ENCODE measurements at places on chromosomes 16 and 17. TPM values are rescaled to one million over a fixed set of nuclear protein-coding genes. Genes with fewer than 3 reads are reported as not detected.

- peak overlapping the region; percentile 54 for H3K27ac ChIP-seq
- no peak for DNase-seq
- peaks cover 98% of the 10 kb centered on the region for H3K36me3 ChIP-seq
- H3K4me3 ChIP-seq: no peak overlapping the region
These were observed 92.7 kb downstream of the ABCC1 start for GRCh38 chr16:16042076-16042475.

GRCh38 chr16:53743149-53743566 lies 39.2 kb downstream of the FTO start:
- H3K36me3 ChIP-seq: no peaks in the 10 kb centered on the region
- no peak for DNase-seq
- H3K4me3 ChIP-seq: no peak overlapping the region
- H3K27me3 ChIP-seq: no peaks in the 10 kb centered on the region

DNA sequence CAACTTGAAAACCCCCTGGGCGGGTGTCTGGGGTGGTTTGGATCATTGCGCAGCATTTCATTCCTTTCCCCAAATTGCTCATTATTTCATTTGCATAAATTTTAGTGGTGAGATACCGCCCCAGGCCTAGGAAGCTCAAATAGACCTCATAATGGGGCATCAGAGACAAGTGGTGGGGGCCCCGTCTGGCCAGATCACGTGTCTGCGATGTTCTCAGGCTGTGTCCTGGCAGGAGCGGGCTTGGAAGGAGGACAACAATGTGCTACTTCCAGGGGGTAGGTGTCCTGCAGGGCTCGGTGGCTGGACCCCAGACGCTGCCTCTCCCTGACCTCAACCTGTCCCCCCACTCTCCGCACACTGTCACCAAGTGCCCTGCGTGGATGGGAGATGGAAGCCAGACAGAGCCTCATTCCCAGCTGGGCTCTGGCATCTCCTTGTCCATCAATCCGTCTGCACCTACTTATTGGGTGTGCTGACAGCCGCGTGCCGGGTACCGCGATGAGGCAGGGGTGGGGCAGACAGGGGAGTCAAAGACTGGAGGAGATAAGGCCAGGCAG lies 116.9 kb downstream of the NTN1 start:
- H3K27me3 ChIP-seq: no peaks in the 10 kb centered on the region
- DNase-seq: no peak
- H3K4me1 ChIP-seq: peaks cover 1% of the 10 kb centered on the region
- H3K36me3 ChIP-seq: no peaks in the 10 kb centered on the region
- H3K4me3 ChIP-seq: no peak overlapping the region

- peaks cover 17% of the 10 kb centered on the region for H3K4me1 ChIP-seq
- no peaks in the 10 kb centered on the region for H3K27me3 ChIP-seq
- H3K36me3 ChIP-seq: no peaks in the 10 kb centered on the region
- no peak for DNase-seq
These were observed 27.8 kb downstream of the AXIN1 start for GRCh38 chr16:324451-325334.

GRCh38 chr17:9253308-9253707 lies 232.0 kb downstream of the NTN1 start:
- H3K4me1 ChIP-seq: peaks cover 21% of the 10 kb centered on the region
- H3K27me3 ChIP-seq: no peaks in the 10 kb centered on the region
- no peak for DNase-seq
- no peak overlapping the region for H3K27ac ChIP-seq

DNA sequence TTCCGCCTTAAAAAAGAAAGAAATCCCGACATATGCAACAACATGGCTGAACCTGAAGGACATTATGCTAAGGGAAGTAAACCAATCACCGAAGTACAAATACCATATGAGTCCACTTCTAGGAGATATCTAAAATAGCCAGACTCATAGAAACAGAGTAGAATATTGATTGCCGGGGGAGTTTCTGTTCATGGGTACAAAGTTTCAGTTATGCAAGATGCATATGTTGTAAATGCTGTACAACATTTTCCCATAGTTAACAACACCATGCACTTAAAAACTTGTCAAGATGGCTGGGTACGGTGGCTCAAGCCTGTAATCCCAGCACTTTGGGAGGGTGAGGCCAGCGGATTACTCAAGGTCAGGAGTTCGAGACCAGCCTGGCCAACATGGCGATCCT lies 251.5 kb upstream of the EEF2KMT start:
- H3K4me1 ChIP-seq: no peaks in the 10 kb centered on the region
- H3K27me3 ChIP-seq: no peaks in the 10 kb centered on the region
- no peak overlapping the region for H3K27ac ChIP-seq
- H3K4me3 ChIP-seq: no peak overlapping the region

DNA sequence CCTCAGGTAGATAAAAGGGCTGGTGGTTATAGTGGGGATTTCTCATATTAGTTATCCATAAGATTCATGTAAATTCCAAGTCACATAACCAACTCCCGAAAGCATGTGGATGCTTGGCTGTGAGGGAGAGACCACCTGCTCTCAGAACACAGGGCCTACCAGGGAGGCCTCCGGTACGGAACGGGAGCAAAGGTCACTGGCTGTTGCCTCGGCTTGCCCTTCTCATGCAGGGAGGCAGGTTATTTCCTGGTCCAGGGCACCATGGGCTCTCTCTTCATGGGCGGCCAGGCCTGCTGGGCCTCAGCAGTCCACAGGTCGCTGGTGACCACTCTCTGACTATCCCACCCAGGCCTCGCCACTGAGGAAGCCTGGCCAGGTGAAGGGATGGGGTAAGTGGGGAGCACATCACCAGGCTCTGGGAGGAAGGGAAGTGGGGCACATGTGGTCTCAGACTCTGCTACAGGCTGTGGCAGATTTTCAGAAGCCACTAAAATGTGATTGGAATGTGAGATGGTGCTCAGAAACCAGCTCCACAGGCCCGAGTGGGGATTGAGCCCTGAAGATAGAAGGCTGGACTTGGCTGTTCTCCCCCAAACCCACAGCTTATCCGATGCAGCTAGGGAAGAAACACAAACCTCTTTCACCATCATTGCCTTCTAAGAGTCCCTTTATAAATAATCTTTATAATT lies 45.4 kb downstream of the HNF1B start:
- H3K27me3 ChIP-seq: no peaks in the 10 kb centered on the region
- H3K4me3 ChIP-seq: no peak overlapping the region
- H3K27ac ChIP-seq: no peak overlapping the region
- no peaks in the 10 kb centered on the region for H3K36me3 ChIP-seq
- H3K4me1 ChIP-seq: no peaks in the 10 kb centered on the region

DNA sequence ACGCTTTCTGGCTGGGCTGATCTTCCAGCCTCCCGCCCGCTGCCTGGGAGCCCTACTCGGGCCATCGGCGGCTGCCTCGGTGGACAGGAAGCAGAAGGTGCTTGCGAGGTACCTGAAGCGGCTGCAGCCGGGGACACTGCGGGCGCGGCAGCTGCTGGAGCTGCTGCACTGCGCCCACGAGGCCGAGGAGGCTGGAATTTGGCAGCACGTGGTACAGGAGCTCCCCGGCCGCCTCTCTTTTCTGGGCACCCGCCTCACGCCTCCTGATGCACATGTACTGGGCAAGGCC lies 30.7 kb downstream of the CIITA start:
- no peak overlapping the region for H3K27ac ChIP-seq
- no peaks in the 10 kb centered on the region for H3K4me1 ChIP-seq
- no peak for DNase-seq
- no peaks in the 10 kb centered on the region for H3K27me3 ChIP-seq

GRCh38 chr16:30927789-30928378 lies 4.5 kb downstream of the FBXL19 start:
- H3K4me1 ChIP-seq: peaks cover 22% of the 10 kb centered on the region
- DNase-seq: no peak
- peaks cover 70% of the 10 kb centered on the region for H3K36me3 ChIP-seq
- H3K4me3 ChIP-seq: peak overlapping the region; percentile 24
- H3K27me3 ChIP-seq: no peaks in the 10 kb centered on the region

GRCh38 chr16:62602790-62603189 lies 566.6 kb upstream of the CDH8 start:
- no peak overlapping the region for H3K4me3 ChIP-seq
- no peaks in the 10 kb centered on the region for H3K4me1 ChIP-seq
- no peak for DNase-seq

DNA sequence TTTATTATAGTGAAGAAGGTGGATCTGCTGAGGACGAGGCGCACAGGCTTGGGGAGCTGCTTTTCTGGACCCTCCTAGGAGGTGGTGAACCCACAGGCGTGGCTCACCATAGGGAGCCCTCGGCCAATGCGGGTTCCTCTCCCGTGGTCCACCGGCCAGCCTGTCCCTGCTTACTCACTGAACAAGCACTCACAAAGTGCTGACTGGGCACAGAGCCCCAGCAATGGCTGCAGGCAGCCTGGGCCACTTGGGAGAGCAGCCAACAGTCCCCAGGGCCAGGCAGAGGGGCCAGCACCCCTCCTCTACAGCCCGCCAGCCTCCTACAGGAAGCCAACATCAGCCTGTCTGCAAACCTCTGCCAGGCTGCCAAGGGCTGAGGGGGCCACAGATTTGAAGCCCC lies 19.1 kb upstream of the NCBP3 start:
- H3K27me3 ChIP-seq: no peaks in the 10 kb centered on the region
- DNase-seq: no peak
- no peak overlapping the region for H3K4me3 ChIP-seq
- H3K27ac ChIP-seq: no peak overlapping the region

DNA sequence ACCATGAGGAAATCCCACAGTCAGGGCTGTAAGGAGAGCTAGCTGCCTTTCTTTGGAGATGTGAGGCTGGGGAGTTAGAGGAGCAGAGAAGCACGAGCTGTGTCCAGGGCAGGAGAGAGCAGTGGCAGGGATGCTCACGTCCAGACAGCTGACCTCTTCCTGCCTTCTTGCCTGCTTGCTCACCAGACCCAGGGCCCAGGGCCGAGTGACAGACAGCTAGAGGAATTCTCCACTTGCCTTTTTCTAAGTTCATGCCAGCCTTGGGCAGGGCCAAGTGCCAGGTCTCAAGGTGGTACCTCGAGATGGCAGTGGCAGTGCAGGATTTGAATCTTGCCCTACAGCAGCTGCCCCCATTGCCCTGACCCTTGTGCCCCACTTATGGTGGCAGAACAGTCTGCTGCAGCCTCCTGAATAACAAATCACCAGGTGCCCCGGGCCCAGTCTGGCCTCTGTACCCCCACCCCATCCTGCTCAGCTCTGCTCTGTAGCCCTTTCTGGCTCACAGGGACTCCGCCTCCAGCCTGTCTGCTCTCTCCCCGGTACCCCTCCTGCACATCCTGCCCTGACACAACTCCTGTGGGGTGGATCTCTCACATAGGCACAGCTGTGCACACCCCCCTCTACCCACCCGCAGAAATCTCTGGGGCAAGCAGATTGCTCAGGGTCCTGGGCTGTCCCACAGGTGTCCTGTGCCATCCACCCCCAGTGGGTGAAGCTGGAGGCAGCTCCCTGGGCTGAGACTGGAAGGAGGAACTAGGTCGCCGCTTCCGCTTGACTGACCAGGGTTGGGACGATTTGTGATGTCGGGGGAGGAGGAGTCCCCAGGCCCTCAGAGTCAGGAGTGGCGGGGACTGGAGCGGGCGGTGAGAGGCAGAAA lies 25.9 kb downstream of the GRIN2C start:
- DNase-seq: no peak
- peaks cover 18% of the 10 kb centered on the region for H3K36me3 ChIP-seq
- no peak overlapping the region for H3K4me3 ChIP-seq
- H3K27me3 ChIP-seq: no peaks in the 10 kb centered on the region
- H3K27ac ChIP-seq: no peak overlapping the region

- peaks cover 14% of the 10 kb centered on the region for H3K36me3 ChIP-seq
- H3K4me1 ChIP-seq: no peaks in the 10 kb centered on the region
- H3K27ac ChIP-seq: no peak overlapping the region
- H3K4me3 ChIP-seq: no peak overlapping the region
- no peak for DNase-seq
These were observed 18.3 kb downstream of the TBC1D16 start for GRCh38 chr17:80017226-80018010.

DNA sequence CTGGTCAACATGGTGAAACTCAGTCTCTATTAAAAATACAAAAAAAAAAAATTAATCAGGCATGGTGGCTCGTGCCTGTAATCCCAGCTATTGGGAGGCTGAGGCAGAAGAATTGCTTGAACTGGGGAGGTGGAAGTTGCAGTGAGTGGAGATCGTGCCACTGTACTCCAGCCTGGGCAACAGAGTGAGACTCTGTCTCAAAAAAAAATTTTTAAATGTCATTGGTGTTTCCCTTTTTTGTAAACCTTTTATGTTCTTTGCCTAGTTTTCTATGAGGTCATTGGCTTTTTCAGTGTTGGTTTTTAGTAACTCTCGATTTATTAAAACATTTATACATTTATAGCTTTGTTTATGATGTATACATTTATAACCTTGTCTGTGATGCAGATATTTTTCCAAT lies 18.2 kb downstream of the NLRC5 start:
- no peak for DNase-seq
- no peak overlapping the region for H3K27ac ChIP-seq
- no peak overlapping the region for H3K4me3 ChIP-seq
- peaks cover 11% of the 10 kb centered on the region for H3K4me1 ChIP-seq
- no peaks in the 10 kb centered on the region for H3K27me3 ChIP-seq

- H3K27me3 ChIP-seq: no peaks in the 10 kb centered on the region
- peak overlapping the region; percentile 79 for H3K27ac ChIP-seq
- peak overlapping the region; percentile 96 for H3K4me3 ChIP-seq
- DNase-seq: no peak
- H3K36me3 ChIP-seq: peaks cover 14% of the 10 kb centered on the region
These were observed 2.1 kb downstream of the ARHGAP17 start for GRCh38 chr16:25013049-25013448.

- H3K4me1 ChIP-seq: peaks cover 2% of the 10 kb centered on the region
- DNase-seq: no peak
- H3K4me3 ChIP-seq: no peak overlapping the region
- no peak overlapping the region for H3K27ac ChIP-seq
- H3K36me3 ChIP-seq: no peaks in the 10 kb centered on the region
These were observed 146.3 kb upstream of the NOL11 start for GRCh38 chr17:67571478-67571877.

DNA sequence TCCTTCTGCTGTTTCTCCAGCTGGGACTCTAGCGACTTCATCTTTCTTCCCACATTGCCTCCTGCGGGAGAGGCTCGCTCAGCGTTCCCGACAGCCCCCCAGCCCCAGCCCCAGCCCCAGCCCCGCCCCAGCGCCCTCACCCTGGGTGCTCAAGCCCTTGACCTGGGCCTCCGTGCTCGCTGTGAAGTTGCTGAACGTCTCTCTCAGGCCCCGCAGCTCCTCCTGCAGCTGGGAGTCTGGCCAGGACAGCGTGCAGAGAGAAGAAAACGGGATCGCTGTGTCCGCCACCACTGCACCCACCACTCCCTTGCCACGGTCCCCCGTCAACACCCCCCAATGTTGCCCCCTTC lies 2.4 kb downstream of the ASGR1 start:
- H3K36me3 ChIP-seq: no peaks in the 10 kb centered on the region
- no peak for DNase-seq
- H3K27ac ChIP-seq: no peak overlapping the region
- H3K27me3 ChIP-seq: no peaks in the 10 kb centered on the region
- H3K4me3 ChIP-seq: no peak overlapping the region

Gene CLEC18B
- 0.38 TPM for total RNA-seq

Gene ZNF469
- 0.26 TPM for total RNA-seq

Gene CES2
- total RNA-seq: 120 TPM

Gene TM4SF5
- not detected for total RNA-seq

Gene RBFOX1
- not detected for total RNA-seq

Gene OR1A1
- not detected for total RNA-seq

Gene TP53TG3F
- not detected for total RNA-seq

Gene ZG16
- total RNA-seq: not detected

Gene CEP20
- 74.3 TPM for total RNA-seq

Gene SPATA22
- total RNA-seq: not detected

Gene OTOP2
- total RNA-seq: not detected

Gene EXOC3L1
- 1.5 TPM for total RNA-seq

Measured in esophagus squamous epithelium (tissue), 5 donors.